Renal cortical epithelial cell (primary cell): ENCODE measurements at places on chromosomes 3 and 15. TPM values are rescaled to one million over a fixed set of nuclear protein-coding genes. Genes with fewer than 3 reads are reported as not detected.

The LMOD3 gene
- total RNA-seq, result not detected in 2 replicates

GRCh38 chr3:116707531-116707930 lies 2.0 kb upstream of the TUSC7 start:
- no peak for DNase-seq

- no peak for DNase-seq
Observed at GRCh38 chr3:56889131-56889530, 87.4 kb upstream of the ARHGEF3 start.

DNA sequence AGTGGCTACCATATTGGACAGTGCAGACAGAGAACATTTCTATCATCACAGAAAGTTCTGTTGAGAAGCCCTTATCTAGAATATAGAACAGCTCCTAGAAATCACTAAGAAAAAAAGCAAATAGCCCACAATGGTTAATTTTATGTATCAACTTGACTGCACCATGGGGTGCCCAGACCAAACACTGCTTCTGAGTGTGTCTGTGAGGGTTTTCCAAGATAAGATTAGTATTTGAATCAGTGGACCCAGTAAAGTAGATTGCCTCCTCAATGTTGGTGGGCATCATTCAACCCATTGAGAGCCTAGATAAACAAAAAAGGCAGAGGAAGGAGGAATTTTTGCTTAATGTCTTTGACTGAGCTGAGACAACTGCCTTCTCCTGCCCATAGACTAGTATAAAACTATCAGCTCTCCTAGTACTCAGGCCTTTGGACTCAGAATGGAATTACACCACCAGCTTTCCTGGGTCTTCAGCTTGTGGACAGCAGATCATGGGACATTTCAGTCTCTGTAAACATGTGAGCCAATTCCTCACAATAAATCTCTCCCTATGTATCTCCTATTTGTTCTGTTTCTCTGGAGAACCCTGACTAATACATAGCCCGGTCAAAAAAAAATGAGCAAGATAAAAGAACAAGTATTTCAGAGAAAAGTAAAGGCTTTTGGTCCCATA lies 55.9 kb upstream of the OXTR start:
- no peak for DNase-seq

DNA sequence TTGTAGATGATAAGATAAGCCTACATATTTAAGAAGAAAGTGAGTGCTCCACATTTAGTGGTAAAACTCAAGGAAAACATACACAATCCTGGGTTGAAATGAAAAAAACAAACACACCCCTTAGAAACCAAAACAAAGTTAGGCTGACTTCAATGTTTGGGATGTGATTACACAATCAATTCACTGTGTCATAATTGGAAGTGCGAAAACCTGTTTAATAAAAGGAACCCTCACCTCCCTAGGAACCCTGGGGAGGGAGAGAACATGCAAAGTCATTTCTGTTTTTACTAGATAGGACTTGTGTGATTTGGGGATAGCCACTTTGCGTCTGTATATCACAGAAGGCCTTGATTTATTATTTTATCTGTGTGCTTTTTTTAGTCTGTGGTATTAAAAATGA lies 275.0 kb downstream of the NFKBIZ start:
- DNase-seq, result peak; percentile 91

- DNase-seq, result peak; percentile 42
Observed at GRCh38 chr3:123667784-123668183, 82.9 kb upstream of the HACD2 start.
